Activated CD4-positive, alpha-beta memory T cell treated with anti-CD3 and anti-CD28 coated beads, Interleukin-2, amount 10 ng/mL, durations not matched to agents 7 days and 5 days (primary cell): ENCODE measurements at places on chromosomes 12 and 14.

DNA sequence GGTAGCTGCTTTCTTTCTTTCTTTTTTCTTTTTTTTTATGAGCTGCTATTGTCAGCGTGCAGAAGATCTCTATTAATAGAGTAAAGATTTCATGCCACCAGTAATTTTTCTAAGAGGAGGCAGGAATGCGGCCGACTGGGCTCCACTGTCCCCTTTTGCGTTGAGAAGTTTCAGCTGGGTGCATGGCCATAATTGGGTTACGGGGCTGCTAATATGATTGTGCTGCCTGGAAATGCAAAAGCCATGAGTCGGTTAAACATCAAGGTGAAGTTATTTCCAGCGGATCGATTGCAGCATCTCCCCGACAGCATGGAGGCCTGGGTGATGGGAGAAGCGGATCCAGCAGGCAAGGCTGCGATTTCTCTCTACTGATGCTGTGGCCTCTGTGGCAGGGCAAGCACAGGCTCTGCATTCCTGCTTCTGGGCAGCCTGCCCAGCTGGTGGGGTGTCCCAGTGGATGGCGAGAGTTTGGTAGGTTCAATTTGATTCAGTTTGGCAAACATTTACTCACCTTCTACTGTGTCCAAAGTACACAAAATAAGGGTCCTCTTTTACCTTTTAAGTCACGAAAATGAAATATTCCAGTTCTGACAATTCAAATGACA is 54.4 kb upstream of the PRMT8 start:
- DNase-seq, result no peak

GRCh38 chr14:75554482-75554881 is 23.9 kb upstream of the FLVCR2 start:
- no peak for DNase-seq

DNA sequence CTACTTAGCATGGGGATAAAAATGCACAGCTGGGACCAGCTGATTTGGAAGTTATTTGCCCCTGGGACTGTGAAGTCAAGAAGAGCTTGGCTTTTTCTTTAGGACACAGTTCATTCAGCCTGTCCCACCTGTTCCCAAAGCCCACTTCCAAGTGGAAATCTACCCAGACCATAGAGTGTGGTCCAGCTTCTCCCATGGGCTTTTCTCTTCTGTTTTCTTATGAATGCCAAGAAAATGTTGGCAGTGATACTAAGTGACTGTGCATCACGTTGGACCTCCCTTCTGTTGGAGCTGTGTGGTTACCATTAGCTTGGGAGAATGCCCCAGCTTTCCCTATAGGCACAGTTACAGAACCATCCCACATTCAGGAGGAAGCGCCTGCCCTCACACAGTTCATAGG is 89.4 kb downstream of the NT5DC3 start:
- DNase-seq, result no peak

DNA sequence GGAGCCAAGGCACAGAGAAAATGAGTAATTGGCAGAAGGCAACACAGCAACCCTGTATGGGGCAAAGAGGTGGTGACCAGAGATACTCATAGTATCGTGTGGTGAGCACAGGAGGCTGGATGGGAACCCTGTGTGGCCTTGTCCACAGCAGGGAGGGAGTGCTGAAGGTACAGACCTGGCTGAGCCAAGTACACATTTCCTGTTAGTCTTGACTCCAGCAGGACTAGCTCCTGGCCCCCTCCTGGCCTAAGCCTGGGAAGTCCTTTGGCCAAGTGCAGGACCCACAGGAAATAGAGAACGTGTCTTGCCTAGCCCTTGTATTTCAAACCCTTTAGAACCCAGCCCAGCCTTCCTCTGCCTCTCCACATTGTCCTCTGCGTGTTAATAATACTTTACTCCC is 289.8 kb upstream of the PWP1 start:
- no peak for DNase-seq

DNA sequence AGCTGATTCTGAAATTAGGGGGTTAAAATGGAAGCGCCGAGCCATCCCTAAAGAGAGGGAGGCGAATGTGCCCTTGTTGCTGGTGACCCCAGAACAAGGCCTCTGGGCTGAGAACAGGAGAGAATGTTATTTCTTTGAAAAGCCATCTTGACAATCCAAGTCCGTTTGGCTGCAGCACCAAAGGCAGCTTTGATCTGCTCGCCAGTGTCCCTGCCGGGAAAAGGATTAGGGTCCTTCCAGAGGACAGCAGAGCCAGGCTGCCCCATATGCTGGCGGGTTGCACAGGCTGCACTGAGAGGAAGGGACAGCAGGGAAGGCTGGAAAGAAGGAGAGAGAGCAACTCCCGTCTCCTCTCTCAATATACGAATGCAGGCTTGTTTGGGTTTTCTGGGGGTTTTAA is 141.7 kb downstream of the TMEM132C start:
- no peak for DNase-seq

- no peak for DNase-seq
These were observed 67.5 kb downstream of the ETV6 start for GRCh38 chr12:11716794-11717518.

- no peak for DNase-seq
These were observed 117.6 kb downstream of the SLC25A47 start for GRCh38 chr14:100440758-100441203.

DNA sequence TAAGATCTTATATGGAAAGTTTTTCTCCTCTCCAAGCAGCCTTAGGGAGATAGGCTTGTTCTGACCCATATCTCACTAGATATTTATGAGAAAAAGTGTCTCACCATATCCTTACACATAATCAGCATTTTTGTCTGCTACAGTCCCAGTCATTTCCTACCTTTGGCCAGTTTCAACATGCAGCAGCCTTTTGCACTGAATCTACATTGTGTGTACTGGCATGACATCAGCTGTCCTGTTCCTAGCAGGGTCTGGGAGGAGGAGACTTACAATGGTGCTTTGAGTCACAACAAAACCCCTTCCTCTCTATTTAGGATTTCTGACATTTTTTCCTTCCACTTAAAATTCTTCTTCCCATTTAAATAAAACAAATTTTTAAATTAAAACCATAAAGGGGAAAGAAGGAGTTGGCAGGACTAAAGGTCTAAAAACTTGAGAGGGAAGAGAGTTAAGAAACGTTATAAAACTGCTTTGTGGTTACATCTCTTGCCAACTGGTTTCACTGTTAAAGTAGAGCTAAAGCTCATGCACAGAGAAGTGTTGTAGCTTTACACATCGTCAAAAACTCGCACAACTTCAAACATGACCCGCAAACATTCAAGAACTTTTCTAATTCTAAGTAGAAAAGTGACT is 53.3 kb upstream of the CERS5 start:
- DNase-seq, result peak; percentile 66

DNA sequence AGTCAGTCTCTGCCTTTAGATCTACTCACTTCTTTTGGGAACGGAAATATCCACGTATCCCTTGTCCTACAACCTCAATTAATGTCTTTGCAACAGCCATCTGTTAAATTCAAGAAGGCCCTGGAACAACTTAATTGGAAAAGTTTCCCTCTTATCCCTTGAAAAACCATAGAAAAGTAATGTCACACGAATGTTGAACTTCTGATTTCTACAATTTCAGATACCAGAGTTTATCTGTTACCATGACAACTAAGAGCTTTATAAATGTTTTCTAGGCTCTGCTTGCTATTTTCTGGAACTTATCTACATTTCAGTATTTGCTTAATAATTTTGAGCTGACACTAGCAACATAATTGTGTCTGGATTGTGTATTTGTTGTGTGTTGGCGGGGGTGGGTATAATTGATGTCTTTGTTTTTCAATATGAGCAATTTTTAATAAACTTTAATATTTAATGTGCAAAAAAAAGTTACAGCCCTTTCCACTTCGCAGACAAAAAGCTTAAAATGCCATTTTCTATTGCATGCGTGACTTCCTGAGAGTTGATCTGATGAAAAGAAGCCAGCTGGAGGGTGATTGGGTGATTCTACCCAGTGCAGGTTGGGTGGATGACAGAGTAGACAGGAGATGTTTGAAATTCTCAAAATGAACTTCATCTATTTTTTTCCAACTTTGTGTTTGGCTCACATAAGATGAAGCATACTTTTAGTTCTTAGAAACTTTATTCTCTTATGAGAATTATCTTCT is 11.8 kb upstream of the EDDM3A start:
- no peak for DNase-seq

DNA sequence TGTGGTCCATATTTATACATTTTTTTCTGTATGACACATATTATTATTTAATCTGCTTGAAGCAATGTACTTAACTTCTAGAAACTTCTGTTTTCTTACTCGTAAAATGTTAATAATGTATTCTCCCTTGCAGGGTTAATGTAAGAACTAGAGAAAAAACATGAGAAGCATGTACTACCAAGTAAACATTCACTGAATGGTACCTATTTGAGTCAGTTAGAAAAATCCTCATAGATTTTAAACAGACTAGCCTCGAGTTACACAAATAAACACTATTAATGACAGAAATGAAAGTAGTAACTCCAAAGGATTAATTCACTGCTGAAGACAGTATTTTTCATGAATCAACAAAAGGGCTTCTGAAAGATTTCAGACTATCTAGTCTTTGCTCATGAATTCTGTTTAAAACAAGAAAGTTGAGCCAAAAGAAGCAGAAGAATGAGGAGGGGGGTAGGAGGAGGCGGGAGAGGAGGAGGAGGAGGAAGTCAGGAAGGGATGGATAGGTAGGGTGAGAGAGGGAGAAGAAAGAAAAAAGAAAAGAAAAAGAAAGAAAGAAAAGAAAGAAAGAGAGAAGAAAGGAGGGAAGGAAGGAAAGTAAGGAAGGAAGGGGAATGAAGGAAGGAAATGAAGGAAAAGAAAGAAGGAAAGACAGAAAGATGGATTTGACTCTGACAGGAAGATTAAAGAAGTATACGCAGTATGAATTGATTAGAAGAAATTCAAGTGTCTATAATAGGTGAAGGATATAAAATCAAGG is 68.2 kb upstream of the CCDC91 start:
- no peak for DNase-seq

DNA sequence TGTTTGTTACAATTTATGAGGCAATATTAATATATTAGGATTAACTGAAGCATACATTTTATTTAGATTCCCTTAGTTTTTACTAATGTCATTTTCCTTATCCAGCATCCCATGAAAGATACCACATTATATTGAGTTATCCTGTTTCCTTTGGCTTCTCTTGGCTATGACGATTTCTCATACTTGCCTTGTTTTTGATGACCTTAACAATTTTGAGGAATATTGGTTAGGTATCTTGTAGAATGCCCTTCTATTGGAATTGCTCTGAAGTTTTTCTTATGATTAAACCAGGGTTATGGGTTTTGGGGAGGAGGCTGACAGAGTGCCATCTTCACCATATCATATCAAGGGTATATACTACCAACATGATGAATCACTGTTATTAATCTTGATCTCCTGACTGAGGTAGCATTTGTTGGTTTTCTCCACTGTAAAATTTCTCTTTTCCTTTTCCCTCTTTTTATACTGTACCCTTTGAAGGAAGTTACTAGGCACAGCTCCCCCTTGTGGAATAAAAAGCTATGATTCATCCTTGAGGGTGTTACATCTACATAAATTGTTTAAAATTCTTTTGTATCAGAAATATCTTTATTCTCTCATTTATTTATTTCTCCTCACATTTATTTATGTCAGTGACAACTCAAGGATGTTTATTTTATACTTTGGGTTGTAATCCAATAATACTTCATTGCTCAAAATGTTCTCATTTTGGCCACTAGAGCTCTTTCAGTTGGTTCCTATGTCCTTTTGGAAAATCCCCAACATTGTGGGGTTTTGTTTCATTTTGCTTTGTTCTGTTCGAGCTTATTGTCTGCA is 239.0 kb downstream of the SLC16A7 start:
- no peak for DNase-seq

DNA sequence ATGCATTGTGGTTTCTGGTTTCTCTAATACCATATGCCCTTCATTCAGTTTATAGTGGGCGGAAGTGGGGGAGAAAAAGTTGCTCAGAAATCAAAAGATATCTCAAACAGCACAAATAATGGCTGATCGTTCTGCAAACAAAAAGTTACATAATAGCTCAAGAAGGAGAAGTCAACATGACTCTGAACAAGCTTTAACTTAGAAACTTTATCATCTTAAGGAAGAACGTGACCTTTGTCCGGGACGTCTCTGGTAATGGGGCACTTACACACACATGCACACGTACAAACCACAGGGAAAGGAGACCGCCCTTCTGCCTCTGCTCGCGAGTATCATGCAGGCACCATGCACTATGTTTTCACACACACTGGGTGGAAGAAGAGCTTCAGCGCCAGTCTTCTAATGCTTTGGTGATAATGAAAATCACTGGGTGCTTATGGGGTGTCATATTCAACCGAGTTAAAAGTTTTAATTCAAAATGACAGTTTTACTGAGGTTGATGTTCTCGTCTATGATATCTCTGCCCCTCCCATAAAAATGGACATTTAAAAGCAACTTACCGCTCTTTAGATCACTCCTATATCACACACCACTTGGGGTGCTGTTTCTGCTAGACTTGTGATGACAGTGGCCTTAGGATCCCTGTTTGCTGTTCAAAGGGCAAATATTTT is 4.7 kb downstream of the FOS start:
- DNase-seq, result no peak
